Astrocyte of the cerebellum (primary cell): ENCODE measurements at places on chromosomes 5 and 9.
A peak's percentile ranks its signal among the peaks of the same experiment; 100 is the strongest.

GRCh38 chr5:26942481-26942880 lies 95.9 kb downstream of the CDH9 start:
- DNase-seq: peak; percentile 28

GRCh38 chr5:40437452-40437861 lies 242.3 kb upstream of the PTGER4 start:
- DNase-seq: peak; percentile 22

- DNase-seq: no peak
Measured at GRCh38 chr5:43270645-43271044, 42.6 kb downstream of the HMGCS1 start.

DNA sequence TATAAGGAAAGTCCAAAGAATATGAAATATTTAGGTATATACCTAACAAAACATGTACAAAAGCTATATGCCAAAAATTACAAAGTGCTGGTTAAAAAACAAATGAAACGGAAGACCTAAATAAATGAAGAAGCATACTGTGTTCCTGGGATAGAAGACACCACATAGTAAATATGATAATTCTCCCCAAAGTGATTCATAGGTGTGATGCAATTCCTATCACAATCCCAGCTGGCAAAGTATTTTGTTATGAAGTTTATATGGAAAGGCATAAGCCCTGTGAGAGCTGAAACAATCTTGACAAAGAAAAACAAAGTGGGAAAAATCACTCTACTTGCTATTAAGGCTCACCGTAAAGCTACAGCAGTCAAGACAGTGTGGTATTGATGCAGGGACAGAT lies 2.6 kb upstream of the SMIM23 start:
- DNase-seq: no peak

DNA sequence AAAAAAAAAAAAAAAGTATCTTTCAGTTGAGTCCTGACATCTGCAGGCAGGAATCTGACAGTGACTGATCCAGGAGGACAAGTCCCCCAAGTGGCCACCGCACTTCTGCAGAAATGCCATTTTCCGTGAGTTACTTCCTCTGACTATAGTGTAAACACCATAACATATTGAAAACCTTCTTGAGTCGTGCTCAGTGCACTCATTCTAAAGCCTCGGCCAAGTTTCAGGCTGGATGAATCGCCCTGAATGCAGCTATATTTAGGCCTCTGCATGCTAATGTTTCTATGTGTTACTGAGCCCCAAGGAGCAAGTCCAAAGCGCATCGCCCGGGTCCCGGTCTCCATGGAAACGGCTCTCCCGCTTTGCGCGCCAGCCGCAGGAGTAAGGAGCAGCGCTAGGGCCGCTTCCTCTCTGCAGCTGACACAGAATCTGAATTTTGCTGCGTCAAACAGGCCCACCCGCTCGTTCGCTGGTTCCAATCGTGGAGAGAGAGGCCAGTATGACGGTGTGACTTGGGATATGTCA lies 335.4 kb downstream of the MSX2 start:
- DNase-seq: peak; percentile 42

DNA sequence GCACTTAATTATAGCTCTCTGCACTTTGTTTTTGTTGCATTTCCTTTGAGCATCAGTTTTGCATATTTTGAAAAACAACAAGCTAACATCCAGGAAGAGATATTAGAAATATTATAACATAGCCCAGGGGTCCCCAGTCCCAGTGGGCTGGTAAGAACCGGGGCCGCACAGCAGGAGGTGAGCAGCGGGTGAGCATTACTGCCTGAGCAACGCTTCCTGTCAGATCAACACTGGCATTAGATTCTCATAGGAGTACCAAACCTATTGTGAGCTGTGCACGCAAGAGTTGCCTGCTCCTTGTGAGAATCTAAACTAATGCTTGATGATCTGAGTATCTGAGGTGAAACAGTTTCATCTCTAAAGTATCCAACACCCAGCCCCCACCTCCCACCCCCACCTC lies 675.9 kb upstream of the ZNF608 start:
- DNase-seq: no peak

- DNase-seq: no peak
Measured at GRCh38 chr9:99027443-99027842, 77.5 kb upstream of the TGFBR1 start.

DNA sequence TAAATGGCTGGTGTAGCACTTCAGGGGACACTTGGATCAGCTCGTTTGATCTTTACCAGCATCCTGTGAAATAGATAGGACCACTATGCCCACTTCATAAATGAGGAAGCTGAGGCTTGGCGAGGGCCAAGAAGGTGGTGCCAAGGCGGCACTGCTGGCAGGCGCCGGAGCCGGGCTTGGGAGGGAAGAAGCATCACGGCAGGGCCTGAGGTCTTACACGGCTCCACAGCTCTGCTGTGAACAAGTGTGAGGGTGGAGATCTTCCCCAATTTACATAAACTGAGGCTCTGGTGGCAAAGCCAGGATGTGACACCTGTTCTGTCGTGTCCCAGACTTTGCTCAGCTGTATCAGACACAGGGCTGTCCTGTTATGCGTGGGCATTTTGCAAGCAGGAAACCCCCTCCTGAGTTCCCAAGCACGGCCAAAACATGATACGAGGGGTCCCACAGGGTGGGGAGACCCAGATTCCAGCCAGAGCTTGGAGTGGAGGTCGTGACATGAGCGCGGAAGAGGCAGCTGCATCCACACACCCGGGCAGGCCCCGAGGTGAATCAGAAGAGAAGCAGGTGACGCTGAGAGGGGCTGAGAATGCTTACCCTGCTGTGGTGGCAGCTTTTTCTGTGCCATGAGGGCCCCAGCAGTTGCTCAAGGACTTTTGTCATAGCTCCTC lies 117.5 kb upstream of the BOD1 start:
- no peak for DNase-seq

DNA sequence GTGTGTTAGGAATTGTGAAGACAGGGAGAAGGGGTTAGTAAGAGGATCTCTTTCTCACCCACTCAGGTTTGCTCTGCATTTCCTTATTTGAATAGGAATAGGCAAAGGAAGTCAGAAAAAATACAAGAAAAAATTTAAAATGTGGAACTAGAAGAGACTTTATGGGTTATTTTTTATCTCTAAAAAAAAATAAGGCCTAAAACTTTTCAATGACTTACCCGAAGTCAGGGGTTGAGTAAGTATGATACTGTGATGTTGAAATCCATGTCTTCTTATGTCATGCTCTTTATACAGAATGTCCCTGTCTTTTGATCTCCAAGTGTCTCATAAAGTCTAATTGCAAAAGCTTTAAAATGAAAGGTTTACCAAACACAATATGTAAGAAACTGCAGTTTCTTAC lies 148.3 kb upstream of the PIK3R1 start:
- DNase-seq: no peak

GRCh38 chr5:78985116-78985724 lies at the start of gene ARSB:
TSS of gene ARSB (minus strand) at chr5:78985310. CDS start at chr5:78985248, 62 bp downstream.
- DNase-seq: no peak

DNA sequence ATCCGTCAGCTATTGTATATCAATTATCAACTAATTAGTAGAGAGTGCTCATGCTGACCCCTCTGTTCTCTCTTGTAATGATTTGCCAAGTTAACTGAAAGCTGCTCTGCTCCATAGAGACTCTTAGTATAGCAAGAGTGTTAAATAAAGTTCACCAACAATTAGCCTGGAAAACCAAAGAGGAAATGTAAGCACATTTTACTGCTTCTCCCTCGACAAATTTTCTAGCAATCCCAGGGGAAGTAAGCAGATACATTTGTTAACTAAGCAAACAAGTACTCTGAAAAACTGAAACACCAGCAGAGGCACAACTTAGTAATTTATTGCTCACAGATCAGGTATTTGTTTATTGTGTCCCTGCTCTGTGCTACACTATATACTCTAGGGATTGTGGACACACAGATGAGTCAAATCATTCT lies 162.2 kb downstream of the GLIS3 start:
- DNase-seq: no peak

DNA sequence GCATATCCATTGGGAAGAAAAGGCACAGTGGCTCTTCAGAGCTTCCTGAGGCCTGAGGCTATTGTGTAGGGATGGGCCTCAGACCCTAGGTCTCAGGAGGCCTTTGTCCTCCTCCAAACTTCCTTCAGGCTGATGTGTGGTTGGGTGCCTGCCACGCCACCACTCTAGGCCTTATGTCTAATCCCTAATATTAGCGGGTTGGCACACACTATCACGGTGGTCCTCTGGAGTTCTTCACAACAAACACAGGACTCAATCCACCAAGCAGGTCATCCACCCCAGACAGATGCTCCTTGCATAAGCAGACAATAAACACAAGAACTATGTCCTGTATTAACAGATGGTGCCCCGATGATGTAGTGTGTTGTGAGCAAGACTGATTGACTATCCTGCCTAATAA lies 31.0 kb upstream of the FSTL4 start:
- no peak for DNase-seq

DNA sequence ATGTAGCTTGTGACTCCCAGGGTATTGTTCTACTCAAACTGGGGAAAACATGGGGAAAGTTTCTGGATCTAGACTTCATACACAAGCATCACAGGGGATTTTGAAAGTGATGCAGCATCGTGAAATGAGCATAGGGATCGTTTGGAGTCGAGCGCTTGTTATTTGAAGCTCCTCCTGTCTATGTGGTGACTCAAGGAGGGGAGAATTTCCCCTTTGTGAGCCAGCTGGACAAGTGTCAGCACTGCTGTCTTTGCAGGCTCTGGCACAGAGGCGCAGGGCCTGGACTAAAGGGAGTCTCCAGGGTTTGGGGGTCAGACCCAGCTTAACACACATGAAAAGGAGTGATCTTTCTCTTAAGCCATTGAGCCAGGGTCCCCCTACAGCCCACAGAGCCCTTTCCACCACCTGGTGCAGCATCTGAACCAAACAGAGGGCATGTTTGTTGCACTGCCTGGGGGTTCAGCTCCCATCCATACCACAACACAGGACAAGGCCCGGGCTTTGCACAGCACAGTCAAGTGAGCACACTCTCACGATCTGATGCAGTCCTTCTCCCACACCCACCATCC lies 51.0 kb downstream of the IRF1 start:
- peak; percentile 87 for DNase-seq

DNA sequence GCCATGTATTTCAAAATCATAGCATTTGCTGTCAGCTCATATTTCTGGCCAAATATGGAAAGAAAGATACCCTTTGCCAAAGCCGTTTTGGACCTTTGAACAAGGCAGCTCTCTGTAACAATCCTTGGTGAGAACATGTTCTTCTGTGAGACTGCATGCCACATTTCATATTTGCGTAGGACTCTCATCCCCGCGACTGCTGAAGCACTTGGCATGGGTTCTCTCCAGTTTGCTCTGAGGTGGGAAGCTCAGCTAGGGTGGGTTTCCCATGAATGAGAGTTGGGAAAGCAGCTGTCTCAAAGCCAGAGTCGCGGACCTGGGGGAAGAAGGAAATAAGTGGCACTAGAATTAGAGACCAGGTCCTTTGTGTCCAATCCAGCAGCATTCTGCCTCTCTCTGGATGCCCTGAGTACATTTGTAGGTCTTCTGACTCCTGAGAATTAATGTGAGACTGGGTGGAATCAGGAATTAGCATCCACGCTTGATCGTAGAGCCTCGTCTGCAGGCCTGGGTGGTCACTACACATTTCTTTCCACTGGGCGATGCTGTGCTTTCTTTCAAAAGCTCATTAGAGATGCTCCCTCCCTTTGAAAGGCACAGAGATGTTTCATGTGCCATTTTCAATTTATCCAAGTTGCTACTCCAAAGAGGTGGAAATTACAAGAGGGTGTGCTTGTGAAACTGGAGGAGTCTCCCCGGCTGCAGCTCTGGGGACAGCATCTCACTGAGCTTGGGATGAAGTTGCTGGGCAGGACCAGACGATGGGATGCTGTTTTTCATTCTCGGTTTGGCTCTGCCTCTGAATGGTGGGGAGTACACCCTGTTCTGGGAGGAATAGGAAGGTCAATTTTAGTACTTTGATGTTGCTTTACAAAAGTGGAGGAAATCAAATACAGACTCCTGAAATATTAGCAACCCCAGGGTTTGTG lies 197.2 kb downstream of the GADD45G start:
- DNase-seq: no peak
